ENCODE measurements at places on chromosomes 16 and 17.

GRCh38 chr17:67347826-67348225, 18.6 kb downstream of the PSMD12 start:
- no peak for DNase-seq

GRCh38 chr16:30556125-30556473, 2.1 kb downstream of the ZNF764 start:
- DNase-seq: no peak

- DNase-seq: no peak
These were observed 285.0 kb upstream of the ERCC4 start for GRCh38 chr16:13634959-13635358.

DNA sequence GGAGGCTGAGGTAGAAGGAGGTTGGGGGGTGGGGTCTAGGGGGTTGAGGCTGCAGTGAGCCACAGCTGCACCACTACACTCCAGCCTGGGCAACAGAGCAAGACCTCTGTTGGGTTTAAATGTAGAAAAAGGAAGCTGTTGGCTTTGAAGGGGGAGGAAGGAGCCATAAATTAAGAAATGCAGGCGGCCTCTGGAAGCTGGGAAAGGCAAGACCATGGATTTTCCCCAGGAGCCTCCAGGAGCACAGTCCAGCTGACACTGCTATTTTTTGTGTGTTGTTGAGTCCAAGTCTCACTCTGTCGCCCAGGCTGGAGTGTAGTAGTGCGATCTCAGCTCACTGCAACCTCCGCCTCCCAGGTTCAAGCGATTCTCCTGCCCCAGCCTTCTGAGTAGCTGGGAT, 15.9 kb downstream of the LITAF start:
- DNase-seq: no peak

DNA sequence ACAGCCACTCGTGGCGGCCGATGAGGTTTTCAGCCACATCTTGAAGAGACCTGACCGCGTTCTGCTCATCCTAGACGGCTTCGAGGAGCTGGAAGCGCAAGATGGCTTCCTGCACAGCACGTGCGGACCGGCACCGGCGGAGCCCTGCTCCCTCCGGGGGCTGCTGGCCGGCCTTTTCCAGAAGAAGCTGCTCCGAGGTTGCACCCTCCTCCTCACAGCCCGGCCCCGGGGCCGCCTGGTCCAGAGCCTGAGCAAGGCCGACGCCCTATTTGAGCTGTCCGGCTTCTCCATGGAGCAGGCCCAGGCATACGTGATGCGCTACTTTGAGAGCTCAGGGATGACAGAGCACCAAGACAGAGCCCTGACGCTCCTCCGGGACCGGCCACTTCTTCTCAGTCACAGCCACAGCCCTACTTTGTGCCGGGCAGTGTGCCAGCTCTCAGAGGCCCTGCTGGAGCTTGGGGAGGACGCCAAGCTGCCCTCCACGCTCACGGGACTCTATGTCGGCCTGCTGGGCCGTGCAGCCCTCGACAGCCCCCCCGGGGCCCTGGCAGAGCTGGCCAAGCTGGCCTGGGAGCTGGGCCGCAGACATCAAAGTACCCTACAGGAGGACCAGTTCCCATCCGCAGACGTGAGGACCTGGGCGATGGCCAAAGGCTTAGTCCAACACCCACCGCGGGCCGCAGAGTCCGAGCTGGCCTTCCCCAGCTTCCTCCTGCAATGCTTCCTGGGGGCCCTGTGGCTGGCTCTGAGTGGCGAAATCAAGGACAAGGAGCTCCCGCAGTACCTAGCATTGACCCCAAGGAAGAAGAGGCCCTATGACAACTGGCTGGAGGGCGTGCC, 30.1 kb downstream of the CIITA start:
- no peak for DNase-seq

GRCh38 chr17:35286120-35286781, 43.4 kb downstream of the SLFN5 start:
- DNase-seq: no peak

GRCh38 chr17:15112846-15113617, 152.1 kb downstream of the PMP22 start:
- peak; percentile 42 for DNase-seq

DNA sequence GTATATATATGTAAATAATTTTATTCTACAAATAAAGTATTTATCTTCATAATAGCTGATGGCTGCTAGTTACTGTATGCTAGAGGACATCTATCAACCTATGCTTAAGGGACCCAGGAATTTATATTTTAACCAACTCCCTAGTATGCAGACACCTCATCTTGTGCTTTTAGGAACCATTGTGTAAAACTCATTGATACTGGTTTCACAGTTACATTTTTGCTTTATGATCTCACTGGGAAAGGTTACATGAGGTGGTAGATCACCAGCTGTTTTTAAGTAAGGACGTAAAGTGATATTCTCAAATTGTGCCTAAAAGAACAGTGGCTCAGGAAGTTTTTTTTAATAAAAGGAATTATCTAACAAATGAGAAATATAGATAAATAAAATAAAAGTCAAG, 56.4 kb downstream of the VMP1 start:
- DNase-seq: peak; percentile 91

DNA sequence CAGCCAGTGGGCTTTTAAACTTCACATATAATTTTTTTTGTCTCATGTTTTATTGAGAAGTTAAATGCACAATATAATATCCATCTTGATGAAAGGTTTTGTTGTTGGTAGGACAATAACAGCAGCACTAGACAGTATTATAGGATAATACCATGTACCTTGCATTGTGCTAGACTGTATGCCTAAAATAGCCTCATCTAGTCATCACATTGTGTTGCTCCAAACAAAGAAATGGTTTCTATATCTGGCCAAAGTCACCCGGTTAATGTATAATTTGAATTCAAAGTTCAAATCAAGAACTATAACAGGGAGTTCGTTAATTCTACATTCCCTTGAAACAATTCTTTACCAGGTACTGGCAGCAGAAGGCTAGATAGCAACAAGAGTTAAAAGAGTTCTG, 104.9 kb downstream of the KCNJ2 start:
- no peak for DNase-seq

DNA sequence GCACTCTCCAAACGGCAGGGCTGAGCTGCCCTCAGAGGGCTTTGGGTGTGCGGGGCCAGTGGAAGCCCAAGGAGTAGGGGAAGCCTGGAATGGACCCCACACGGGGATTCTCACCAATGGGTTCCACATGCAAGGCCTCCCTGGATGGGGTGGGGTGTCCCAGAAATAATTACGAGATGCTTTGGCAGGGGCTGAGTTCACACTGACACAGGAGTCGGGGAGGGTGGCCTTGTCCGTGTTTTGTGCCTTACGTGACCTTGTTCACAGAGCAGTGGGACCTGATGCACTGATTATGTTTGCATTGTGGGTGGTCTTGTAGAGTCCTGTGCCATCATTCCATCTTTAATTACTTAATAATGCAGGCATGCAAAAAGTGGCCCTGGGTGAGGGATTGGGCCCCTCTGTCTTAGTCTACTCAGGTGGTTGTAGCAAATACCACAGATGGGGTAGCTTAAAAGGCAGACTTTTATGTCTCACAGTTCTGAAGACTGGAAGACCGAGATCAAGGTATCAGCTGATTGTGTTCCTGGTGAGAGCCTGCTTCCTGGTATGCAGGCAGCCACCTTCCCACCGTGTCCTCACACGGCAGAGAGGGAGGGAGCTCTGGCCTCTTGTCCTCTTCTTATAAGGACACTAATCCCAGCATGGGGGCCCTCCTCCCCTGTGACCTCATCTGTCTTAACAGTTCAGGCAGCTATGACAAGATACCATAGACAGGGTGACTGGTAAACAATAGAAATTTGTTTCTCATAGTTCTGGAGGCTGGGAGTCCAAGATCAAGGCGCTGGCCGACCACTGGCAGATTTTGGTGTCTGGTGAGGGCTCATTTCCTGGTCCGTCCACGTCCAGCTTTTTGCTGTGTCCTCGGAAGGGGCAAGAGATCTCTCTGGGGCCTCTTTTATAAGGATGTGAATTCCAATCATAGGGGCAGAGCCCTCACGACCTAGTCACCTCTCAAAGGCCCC, 239.4 kb downstream of the IRF8 start:
- DNase-seq: no peak

- DNase-seq: peak; percentile 58
These were observed 793.3 kb upstream of the SOX9 start for GRCh38 chr17:71327376-71328059.

- DNase-seq: peak; percentile 28
These were observed 1.9 kb upstream of the CPD start for GRCh38 chr17:30376621-30377452.

- DNase-seq: peak; percentile 54
These were observed 1.0 kb upstream of the ANTKMT start for GRCh38 chr16:719815-720446.

- no peak for DNase-seq
These were observed 198.8 kb upstream of the CIBAR2 start for GRCh38 chr16:85310868-85311585.

DNA sequence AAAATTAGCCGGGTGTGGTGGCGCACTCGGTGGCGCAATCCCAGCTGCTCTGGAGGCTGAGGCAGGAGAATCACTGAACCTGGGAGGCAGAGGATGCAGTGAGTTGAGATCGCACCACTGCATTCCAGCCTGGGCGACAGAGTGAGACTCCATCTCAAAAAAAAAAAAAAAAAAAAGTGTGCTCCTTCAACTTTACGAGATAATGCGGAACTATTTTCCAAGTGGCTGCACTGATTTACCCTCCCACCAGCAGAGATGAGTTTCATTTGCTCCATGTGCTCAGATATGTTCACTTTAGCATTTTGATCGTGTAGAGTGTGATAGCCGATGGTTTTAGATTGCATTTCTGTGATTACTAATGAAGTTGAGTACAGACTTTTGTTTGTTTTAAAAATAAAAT, 20.0 kb upstream of the LASP1NB start:
- no peak for DNase-seq

DNA sequence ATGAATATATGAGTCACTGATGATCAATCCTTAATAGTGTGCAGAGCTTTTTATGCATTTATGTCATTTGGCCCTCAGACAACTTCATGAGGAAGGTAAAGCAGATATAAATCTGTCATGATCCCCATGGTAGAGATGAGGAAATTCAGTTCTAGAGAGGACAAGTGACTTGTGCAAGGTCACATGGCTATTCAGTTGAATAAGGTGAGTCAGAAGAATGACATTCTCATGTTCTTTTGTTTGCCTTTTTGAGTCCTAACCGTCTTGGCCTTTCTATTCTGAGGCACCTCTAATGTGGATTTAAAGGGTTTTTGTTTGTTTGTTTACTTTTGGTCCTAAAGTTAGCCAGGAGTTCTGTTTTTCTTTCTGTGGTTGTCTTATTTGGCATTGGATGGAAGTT, 116.2 kb upstream of the ELAC2 start:
- DNase-seq: no peak

DNA sequence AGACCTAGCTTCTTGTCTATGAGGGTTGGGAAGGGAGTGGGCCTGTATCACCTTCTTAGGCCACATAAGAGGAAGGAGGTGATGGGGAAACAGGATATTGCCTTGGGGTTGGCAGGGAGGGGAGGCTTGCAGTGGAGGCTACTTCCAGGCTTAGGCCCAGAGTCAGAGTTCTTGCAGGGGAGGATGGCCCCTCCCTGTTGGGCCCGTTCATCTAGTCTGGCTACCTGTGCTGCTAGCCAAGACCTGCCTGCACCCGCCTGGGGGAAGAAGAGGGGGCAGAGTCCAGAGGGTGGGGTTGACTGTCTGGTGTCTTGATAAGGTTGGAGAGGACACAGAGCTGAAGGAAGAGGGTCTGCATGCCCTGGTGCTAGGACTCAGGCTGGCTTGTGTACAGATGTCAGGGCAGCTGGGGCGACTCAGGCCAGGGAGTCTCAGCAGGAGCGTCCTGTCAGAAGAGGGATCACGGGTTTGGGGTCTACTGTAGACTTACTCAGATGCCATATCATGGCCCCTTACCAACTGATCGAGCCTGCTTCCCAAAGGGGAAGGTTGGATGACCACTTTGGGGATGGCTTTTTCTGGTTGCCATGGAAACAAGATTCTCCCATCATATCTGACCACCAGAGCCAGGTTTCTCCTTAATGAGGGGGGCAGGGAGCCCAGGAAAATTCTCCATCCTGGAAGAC, 5.3 kb downstream of the KDM6B start:
- DNase-seq: no peak

DNA sequence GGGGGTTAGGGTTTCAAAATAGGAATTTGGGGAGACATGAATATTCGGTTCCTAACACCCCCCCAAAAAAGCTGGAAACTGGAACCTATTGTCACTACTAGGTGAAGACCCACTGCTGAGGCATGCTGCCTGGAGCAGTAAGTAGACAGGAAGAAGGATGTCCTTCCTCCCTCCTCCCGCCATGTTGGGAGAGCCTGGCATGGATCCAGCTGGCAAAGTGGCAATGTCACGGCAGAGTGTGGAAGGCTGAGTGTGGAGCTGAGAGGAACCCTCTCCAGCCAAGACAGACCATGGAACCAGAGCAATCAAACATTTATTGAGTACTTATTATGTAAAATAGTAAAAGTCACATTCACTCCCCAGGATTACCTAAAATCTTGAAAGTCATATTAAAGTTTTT, 49.0 kb downstream of the CCDC182 start:
- no peak for DNase-seq

- DNase-seq: no peak
These were observed 11.2 kb upstream of the ASGR1 start for GRCh38 chr17:7190276-7190917.

- DNase-seq: no peak
These were observed 359.9 kb upstream of the XYLT1 start for GRCh38 chr16:17830651-17831050.

DNA sequence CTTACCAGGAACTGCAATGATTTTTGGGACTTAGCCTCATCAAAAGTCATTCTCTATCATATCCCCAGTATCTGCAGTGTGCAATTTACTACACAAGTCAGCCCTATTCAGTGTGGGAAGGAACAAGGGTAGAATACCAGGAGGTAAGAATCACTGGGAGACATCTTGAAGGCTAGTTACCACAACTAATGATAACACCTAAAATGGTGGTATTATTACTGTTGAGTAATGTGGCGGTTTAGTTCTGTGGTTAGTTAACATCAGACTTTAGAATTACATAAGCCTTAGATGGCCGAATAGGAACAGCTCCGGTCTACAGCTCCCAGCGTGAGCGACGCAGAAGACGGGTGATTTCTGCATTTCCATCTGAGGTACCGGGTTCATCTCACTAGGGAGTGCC, 567.9 kb upstream of the CDH11 start:
- no peak for DNase-seq

- peak; percentile 86 for DNase-seq
These were observed 1.2 kb upstream of the FOXF1 start for GRCh38 chr16:86508947-86509758.

- DNase-seq: no peak
These were observed 29.6 kb downstream of the NGFR start for GRCh38 chr17:49524473-49525359.

GRCh38 chr16:7366993-7367880, 34.6 kb downstream of the RBFOX1 start:
- no peak for DNase-seq

- DNase-seq: peak; percentile 26
These were observed 179.2 kb downstream of the IRF8 start for GRCh38 chr16:86078121-86078600.

GRCh38 chr17:9765322-9765721, 26.1 kb downstream of the DHRS7C start:
- DNase-seq: no peak

DNA sequence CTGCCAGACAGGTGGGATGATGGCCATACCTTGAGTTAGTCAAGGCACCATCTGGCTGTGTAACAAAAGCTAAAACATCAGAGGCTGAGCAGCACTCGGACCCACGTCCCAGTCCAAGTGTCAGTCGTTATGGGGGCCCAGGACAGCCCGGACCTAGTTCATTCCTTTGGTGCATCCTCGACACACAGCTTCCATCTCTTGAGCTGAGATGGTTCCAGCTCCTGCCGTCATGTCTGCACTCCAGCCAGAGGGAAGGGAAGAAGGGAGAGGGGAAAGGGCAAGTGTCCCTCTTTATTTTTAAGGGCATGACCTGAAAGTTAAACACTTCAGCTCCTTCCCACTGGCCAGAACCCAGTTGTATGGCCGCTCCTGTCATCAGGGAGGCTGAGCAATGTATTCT, 218.0 kb downstream of the SEC14L1 start:
- no peak for DNase-seq

Measured in ELR (cell line).